ENCODE measurements at places on chromosomes 4 and X.
A peak's percentile ranks its signal among the peaks of the same experiment; 100 is the strongest.

DNA sequence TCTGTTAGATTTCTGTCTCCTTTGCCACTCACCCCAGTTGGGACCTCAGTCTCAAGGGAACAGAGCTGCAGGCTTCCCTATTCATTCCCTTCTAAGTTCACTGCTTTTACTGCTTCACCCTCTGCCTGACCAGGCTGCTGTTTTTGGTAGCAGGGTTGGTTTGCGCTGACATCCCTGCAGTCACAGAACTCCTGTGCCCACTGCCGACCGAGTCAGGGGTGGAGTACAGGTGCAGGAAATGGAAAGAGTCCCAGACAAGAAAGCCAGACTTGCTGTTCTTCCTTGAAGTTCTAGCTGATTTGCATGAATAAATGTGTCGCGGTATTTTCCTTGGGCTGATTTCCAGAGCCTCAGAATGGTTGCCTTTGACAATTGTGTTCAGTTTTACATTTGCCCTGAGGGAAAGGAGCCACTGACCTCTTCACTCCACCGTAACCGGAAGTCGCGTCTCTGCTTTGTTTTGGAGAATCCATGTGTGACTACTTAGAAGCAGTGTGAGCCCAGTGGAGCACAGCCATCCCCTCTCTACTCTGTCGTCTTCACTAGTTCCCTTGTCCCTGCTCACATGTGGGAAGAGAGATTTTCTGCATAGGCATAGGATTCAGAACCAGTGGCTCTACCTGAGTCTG is 84.8 kb downstream of the TNIP2 start:
- DNase-seq: no peak

DNA sequence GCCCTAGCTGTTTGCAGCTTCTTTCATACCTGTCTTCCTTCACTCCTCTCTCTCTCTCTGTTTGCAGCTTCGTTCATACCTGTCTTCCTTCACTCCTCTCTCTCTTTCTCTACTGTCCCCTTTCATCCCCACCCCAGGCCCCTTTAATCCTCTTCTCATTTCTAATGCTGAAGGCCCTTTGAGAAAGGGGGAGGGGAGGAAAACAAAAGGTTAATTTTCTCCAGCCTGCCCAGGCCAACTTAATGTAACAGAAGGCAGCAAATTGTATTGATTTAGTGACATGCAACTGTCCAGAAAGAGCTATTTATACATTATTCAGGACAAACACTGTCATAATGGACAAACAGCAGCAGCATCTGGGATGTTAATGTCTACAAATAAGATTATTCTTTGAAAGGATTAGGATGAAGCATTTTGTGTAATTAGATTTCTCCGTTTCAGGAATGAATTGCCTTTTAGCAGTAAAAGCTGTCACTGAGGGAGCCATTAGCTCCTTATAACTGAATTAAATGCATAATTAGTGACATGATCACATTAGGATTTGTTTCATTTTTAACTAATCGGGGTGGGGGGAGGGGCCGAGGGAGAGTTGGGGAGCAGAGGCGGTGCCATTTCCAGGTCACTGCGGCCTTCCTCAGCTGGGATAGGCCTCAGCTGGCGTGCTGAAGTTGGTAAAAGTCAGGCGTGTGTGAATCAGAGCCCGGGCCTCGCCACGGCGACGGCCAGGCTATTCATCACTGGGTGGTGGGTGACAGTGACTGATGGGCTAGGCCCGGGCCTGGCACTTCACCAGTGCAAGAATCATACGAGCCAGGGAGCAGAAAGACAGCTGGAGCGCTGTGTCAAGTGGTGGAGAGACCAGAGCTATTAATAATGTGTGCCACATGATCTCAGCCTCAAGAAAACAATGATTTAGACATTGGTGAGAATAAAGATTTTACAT is 174.5 kb downstream of the NKX6-1 start:
- no peak for DNase-seq

- peak; percentile 7 for DNase-seq
Observed at GRCh38 chrX:10085223-10085622, 71.6 kb upstream of the CLCN4 start.

- DNase-seq: no peak
Observed at GRCh38 chrX:112056886-112057285, 25.7 kb downstream of the TRPC5 start.

GRCh38 chrX:39519030-39519488 is 578.7 kb downstream of the BCOR start:
- no peak for DNase-seq
